Epithelial cell of esophagus (primary cell): ENCODE measurements at places on chromosomes 5 and 9.

- DNase-seq, result no peak
These were observed 27.4 kb downstream of the IRX2 start for GRCh38 chr5:2724031-2724581.

GRCh38 chr9:115482747-115483146 lies 364.8 kb upstream of the TNC start:
- DNase-seq, result no peak

- no peak for DNase-seq
These were observed 183.9 kb downstream of the SLIT3 start for GRCh38 chr5:169116961-169117461.

- DNase-seq, result no peak
These were observed 4.6 kb upstream of the TRAF2 start for GRCh38 chr9:136881691-136882108.

- DNase-seq, result no peak
These were observed 213.2 kb upstream of the SLC24A2 start for GRCh38 chr9:20002011-20002410.

DNA sequence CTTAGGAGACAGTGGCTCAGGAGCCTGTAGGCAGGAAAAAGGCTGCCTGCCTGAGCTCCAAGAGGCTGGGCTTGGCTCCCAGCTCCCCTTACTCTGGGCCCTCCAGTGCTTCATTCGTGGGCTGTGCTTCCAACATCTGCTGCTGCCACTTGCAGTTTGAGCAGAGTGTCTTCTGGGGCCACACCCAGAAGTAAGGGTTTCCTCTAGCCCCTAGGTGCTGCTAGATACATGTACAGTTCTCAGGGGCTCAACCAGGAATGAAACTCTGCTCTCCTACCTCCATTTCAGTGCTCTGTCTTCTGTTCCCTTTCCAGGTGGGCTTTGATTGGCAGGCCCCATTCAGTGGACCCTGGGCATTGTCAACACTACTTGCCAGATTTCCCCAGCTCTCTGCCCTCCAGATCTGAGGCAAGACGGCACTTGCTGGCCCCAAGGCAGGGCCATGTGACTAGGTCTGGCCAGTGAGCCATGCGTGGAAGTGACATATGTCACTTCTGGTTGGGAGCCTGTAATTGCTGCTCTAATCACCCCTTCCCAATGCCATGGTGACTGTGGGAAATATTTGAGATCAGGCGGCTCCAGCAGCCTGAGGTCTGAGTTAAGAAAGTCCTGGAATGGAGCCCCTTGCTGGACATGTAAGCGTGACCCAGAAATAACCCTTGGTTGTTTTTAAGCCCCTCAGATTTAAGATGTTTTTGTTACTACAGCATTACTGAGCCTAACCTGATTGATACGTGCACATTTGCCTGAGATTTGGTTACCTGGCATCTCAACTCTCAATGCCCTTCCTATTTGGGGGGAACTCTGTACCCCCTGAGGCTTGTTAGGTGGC lies 9.4 kb upstream of the BOD1 start:
- DNase-seq, result no peak

DNA sequence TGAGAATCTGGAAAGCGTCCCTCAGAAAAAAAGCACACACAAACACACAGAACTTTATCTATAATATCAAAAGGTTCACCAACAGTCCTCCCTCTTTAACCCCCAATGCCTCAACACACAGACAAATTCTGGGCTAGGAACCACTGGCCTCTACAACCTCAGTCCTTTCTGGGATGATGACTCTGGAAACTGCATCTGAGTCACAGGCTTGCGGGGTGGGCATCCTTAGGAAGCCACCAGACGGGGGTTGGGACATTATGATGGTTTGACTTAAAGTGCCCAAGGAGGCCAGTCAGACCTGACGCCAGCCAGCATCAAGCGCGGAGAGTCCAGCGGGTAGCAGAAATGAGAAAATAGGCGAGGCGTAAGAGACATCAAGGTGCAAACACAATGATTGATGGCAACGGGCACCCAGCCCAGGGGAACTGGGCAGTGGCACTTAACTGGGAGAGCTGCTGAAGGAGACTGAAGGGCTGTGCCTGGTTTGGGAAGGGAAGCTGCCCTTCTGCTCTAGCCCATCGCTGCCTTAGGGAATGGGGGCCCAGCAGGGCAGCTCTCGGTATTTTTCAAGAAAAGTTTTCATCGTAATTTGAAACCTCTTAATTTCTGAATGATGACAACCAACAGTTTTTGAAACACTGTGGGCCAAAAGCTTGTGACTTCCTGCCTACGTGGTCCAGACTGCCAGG lies 20.7 kb downstream of the SPRY4 start:
- DNase-seq, result no peak

DNA sequence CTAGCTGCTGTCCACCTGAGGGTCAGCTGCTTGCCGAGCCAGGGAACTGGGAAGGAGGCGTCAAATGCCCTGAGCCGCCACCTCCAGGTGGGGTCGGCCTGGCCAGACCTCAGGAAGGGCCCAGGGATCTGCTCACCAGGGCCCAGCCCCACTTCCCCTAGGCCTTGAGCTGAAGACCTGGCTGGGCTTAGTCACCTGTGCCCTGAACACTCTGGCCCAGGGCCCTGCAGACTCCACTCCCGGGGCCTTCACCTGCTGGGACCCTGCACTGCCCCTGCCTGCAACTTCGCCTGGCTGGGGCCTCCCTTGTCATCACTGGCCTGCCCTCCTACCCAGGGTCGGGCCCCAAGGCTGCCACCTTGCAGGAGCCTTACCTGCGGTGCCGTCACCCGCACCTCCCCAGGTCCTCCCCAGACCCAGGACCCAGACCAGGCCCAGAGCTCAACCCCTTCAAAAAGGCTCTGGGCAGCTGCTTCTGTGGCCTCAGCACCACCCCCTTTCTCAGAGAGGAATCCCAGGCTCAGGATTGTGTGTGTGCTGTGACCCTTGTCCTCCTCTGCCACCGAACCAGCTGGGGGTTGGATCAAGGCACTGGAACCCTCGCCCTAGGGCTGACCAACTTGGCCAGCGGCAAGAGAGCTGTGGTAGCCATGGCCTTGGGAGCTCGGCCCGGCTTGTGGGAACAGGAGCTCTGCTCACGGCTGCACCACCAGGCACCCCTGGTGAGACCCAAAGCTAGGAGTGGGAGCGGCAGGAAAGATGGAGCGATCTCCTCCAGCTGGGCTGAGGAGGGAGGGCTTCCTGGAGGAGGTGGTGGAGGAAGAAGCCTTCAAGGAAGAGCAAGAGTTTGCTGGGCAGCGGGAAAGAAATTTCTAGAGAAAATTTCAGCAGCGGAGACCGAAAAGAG lies 1.2 kb upstream of the NELFB start:
- DNase-seq, result no peak

DNA sequence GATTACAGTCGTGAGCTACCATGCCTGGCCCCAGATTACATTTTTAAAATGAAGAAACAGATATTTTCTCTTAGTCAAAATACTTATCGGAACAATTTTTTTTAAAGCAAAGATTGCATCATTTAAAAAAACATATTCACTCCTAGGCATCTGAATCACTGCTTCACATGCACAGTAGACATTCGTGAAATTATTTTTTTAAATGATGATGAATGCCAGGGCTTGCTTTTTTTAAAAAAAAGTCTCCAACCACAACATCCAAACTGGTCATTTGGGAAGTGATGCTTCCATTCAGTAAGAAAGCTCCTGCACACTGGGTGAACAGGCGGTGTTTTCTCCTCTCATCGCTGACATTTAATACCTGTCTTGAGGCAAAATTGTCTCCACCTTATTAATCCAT lies 223.0 kb upstream of the DMRT1 start:
- DNase-seq, result peak; percentile 51

DNA sequence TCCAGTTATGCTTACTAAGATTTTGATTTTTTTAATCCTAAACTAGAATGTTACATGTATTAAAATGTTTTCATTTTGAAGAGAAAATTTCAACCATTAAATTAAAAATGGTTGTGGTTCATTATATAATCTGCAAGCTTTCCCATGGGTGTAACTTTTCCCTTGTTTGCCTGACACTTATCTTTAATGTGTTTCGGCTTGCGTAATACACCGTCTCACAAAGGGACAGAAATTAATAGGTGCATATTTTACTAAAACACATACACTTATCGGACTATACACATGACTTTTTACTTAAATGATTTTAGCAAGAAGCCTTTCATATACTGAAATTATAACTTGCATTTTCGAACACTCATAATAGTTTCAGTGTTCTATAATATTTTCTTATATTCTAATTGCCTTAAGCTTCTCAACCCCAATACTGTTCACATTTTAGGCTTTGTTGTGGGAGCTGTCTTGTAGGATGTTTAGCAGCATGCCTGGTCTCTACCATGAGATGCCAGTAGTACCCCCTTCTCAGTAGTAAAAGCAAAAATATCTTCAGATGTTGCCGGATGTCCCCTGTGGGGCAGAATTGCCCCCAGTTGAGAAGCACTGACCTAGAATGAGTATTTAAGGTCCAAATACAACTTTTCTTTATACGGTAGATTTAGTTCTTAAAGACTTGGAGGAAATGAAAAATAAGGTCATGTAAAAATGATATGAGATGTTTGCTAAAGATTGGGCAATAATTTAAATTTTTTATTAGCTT lies 28.6 kb downstream of the UGCG start:
- no peak for DNase-seq

DNA sequence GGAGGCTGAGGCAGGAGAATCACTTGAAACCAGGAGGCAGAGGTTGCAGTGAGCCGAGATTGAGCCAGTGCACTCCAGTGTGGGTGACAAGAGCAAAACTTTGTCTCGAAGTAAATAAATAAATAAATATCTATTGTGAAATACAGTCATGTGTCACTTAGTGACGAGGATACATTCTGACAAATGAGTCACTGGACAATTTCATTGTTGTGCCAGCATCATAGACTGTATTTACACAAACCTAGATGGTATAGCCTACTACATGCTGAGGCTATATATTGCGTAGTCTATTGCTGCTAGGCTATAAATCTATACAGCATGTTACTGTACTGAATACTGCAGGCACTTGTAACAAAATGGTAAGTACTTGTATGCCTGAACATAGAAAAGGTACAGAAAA lies 61.1 kb upstream of the CCL21 start:
- DNase-seq, result peak; percentile 81

DNA sequence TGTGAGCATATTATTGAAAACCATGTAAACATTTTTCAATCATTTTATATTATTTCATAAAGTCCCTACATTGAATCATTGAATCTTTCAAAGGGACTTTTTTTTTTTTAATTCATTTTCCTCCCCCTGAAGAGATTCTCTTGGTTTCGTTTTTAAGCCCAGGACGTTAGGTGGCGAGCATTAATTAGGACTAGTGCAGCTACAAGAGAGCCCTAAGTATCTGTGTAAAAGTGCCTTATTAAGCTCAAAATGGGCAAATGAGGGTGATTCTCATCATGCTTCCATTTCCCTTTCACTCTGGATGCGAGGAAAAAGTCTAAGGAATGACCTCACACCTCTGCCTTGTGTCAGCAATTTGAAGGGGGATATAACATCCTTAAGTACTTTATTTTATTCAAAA lies 517.9 kb upstream of the ITGA1 start:
- no peak for DNase-seq

GRCh38 chr5:102649731-102650130 lies 105.4 kb upstream of the PAM start:
- no peak for DNase-seq

DNA sequence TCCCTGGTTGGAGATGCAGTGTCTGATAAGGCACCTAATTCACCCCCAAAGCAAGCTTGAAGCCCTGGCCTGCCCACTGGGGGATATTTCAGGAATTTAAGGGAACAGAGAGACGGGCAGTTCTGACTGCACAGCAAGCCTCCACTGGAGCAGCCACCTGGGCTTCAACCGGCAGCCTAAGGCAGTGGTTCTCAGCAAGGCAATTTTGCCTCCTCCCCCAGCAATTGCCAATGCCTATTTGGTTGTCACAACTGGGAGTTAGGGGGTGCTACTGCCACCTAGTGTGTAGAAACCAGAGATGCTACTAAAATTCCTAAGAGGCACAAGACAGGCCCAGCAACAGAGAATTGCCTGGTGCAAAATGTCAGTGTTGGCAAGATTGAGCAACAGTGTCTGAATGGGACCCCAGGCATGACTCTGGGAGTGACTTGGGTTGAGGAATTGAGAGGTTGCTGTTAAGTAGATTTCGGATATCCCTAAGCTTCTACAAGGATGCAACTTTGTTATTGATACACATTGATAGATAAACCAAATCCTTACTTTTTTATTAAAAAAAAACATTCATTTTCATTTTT lies 58.7 kb upstream of the CTSL start:
- peak; percentile 4 for DNase-seq

DNA sequence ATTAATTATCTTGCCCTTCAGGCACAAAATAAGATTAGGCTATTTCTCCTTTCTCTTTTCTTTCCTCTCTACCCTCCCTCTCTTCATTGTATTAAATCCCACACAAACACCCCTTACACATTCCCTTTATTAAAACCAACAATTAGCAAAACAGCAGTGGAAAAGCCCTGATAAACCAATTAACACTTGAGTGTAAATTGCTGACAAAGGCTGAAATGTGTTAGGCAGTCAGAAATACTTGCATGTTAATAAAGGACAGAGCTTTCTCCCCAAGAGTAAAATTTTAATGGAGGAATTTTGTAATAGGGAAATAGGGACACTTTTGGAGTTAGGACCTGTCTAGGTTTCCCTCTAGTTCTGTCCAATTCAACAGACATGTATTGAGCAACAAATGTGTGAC lies 370.9 kb downstream of the MRPS30 start:
- no peak for DNase-seq

- peak; percentile 88 for DNase-seq
These were observed 472.0 kb upstream of the WWC1 start for GRCh38 chr5:167819406-167819805.

DNA sequence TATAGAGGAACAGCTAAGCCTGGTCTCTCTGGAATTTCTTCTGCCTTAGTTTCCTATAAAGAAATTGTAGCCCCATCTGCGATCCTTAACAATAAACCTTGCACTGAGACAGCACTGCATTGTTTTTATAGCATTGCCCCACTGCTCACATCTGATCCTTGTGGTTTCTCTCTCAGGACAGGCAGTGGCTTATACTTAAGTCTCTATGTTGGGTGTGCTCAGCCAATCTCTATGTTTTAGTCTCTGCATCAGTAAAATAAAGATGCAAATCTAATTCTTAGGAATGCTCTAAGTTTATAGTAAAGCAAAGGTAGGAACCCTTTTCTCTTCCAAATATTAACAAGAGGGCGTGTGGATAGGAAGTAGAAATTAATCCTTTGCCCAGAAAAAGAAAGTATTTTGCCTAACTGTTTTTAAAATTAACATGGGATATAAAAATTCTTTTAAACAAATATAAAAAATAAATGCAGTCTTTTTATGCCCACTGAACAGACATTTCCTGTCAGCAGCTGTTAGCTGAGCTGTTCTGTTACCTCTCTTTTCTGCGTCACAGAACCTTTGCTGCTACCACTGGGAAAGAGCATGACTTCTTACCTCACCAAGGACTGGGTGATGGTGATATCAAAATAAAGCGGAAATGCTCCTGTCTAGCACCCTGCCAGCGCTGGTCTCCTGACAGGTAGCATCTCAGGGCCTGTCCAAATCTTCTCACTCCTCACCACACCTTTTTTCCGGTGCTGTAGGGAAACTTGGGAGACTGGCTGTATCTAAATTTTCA lies 29.5 kb downstream of the MRPS27 start:
- no peak for DNase-seq

DNA sequence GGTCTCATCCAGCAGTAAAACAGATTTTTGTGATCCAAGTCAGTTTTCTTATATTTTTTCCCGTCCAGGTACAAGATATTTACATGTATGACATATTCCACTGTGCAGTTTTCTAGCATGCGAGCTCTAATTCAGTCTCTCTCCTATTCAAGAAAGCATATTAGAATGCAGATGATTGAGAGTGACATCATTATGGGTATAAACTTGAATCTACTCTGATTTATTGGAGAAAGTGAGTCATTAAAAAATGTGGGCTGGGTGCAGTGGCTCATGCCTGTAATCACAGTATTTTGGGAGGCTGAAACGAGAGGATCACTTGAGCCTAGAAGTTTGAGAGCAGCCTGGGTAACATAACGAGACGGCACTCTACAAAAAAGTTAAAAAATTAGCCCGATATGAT lies 6.2 kb downstream of the FER start:
- DNase-seq, result peak; percentile 81
